ENCODE measurements at places on chromosomes 1 and 21.
A peak's percentile ranks its signal among the peaks of the same experiment; 100 is the strongest.

DNA sequence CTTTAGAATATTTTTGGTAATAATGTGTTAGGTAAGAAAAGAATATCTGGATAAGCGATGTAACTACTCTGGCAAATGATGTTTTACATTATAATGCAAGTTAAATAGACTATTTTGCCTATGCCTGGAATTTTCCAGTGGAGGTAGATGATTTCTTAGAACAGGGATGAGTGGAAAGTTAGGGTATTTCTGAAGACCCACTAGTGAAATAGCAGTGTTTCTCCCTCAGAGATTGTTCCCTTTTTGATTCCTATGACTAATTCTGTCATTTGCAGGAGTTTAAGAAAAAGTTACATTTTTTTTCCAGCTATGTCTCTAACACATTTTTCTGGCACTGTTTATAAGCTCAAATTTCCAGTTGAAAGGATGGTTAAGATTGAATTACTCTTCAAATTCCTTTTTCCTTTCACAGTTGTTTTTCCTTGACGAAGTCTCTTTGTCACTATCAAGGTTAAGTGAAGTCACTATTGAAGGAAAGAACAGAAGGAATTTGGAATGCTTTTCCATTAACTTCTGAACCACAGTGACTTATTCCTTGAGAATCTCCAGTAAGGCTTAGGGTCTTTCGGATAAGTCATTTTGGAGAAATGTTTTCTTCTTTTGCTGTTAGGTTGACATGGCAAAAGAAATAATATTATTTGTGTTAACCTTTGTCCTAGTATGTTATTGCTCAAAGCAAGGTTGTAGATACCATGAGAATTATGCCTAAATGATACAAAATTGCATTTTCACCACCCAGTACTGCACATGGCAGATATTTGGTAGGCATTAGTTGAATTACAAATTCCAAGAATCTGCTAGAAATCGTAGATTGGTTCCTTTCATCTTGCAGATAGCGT is 42.9 kb upstream of the ZNF326 start:
- DNase-seq: no peak

DNA sequence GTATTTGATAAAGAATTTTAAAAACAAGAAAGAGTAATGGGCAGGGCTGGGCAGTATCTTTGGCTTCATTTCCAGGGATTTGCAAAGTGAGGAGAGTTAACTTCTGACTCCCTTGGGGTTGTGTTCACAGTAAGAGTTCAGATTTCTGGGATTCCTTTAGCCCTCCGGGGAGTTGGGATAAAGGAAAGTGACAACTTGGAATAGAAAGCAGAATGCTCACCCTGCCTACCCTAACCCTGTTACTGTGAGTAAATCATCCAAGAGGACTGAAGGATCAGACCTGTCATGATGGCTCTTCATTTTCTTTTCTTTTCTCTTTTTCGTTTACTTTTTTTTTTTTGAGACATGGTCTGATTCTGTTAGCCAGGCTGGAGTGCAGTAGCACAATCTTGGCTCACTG is 76.1 kb downstream of the CACHD1 start:
- no peak for DNase-seq

DNA sequence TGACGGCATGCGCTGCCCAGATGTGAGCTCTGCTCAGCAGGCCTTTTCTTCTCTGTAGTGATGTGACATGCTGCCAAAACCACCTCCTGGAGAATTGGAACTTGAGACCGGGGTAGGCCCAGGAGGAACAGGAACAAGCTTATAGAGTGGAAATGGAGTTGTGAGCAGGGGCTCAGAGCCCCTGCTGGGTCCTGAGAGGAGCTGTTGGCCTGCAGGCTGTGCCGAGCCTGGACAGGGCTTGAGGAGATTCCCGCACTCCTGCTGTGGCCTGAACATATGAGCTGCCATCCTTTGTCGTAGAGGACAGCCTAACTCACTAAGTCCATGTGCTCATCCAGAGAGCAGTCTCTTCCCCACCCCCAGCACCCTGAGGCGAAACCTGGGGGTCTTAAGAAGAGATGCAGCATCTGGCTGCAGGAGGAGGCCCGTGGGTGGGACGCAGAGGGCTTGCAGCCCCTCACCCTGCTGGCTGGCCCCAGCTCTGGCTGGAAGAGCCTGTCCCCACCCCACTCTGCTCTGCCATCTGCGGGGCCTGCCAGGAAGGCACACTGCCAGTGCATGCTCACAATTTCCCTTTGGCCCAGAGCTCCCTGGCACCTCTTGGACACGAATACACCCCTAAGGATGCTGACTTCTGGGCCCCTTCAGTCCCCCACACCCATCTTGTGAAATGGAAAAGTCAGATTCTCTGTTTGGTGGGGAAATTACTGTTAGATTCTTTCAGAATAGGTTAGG is 42.5 kb downstream of the PTPRF start:
- DNase-seq: no peak

DNA sequence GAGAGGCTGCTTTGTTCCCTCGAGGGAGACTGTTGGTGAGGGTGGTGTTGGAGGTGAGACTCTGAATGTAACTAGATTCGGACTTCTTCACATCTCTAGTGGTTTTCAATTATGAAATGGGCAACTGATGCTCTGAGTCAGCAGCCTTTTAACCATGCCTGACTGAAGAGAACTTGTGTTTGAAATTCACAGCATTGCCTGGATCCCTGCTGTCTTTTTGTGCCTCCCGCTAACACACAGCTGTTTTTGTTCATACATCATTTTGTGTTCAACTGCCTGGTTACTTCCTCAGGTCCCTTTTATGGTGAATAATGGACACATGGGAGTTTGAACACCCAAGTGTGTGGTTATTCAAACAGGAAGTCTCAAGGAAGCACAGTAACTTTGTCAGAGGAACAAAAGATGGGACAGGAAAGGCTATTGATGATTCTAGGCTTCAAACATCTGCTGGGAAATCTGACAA is 16.8 kb downstream of the LAMC1 start:
- no peak for DNase-seq

DNA sequence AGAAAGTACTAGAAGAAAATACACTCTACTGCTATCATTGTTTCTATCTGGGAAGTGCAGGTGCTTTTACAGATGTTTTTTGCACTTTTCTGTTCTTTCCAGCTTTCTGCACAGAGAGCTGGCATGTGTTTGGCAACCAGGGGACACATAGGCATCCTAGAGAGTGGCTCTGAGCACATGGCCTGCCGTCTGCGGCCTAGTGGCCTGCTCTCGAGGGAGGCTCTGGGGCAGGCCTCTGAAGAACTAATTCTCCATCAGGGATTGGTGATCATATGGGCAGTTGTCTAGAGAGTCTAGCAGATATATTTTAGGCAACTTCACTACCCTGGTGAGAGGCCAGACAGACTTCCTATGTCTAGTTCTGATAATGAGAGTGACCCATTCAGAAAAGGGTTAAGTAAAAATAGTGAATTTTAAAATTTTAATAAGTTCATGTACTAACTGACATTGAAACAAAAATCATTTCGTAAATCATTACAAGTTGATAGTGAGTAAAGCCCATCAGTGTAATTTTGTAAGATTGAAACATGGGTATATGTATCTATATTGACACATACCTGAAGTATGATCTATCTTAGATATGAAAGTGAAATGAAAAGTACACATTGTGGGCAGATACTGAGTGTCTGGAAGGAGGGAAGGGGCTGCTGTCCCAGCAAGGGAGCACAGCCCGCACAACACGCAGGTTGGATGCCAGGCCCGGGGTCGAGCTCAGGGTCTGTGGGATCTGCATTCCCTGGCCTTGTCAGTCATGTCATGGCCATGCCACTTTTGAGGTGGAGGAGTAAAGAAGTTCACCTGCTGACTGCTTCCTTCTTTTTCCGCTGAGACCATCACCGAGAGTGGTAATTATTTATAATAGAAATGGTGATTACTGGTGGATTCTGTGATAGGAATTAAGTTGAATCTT is 79.8 kb downstream of the PCBP3 start:
- no peak for DNase-seq

GRCh38 chr1:95903060-95903459 is 669.0 kb downstream of the RWDD3 start:
- no peak for DNase-seq

GRCh38 chr1:198630863-198631262 is 8.0 kb upstream of the PTPRC start:
- DNase-seq: no peak

- DNase-seq: peak; percentile 92
Observed at GRCh38 chr1:162847839-162848453, 13.0 kb downstream of the CCDC190 start.

GRCh38 chr1:41484402-41485241 is at the start of gene EDN2:
TSS of gene EDN2 (minus strand) at chr1:41484683. CDS start at chr1:41484601, 82 bp downstream.
- no peak for DNase-seq

DNA sequence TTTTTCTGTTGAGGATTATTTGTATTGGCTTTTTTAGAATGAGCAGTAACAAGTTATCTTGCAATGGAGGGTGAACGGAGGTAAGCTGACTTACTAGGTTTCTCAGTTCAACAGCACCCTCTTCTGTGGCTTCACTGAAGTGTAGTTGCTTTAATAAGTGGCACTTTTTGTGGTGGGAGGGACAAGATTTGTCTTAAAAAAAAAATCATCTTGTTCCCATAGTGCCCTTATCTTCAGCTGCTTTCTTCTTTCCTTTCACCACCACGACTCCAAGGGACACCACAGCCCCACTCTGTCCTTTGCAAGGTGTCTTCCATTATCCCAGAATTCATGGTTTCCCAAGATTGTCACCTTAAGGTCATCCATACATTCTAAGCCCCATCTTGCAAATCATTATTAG is 92.9 kb downstream of the PIGK start:
- DNase-seq: peak; percentile 15

DNA sequence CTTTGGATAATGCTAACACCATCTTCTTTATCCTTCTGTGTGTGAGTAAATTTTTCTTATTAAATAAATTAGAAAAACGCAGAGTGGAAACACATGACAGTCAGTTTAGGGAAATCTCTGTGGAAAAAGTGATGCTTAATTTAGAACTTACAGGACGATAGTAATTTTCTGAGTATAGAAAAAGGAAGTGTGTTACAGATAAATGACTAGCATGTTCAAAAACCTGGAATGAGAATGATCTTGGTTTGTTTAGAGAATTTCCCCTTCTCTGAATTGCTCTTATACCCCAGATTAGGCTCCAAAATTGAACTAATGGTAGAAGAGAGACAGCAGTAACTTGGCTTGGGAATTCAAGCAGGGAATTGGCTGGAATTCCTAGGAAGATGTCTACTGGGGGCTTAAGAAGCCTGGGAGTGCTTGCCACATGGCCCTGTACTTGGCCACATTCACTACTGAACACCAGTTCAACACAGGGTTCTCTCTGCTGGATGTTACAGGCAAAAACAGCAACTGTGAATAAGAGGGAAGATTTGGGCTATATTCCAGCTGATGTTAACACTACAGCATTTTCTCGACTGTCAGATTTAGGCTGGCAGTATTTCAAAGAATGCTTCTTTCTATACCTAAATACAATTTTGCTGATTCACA is 1004.2 kb downstream of the TTLL7 start:
- no peak for DNase-seq

GRCh38 chr1:116318897-116319296 is 54.1 kb upstream of the ATP1A1 start:
- no peak for DNase-seq

- no peak for DNase-seq
Observed at GRCh38 chr1:117110774-117111173, 10.8 kb downstream of the TRIM45 start.

DNA sequence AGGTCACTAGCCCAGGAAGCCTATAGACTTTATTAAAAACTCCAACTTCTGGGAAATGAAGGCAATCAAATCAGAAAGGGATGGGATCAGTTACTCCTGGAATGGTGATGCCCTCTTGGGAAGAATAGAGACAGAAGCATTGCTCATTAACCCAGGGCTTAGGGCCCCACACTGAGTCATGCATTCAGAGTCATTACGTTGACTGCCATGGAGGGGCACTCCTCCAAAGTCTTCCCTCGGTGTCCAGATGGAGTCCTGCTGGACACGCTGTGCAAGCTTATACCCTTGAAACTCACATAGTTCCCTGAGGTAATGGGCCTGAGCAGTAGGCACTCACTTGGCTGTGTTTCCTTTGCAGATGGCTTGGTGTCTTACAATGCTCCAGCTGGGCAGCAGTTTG is 35.2 kb upstream of the HSD17B7 start:
- DNase-seq: no peak

DNA sequence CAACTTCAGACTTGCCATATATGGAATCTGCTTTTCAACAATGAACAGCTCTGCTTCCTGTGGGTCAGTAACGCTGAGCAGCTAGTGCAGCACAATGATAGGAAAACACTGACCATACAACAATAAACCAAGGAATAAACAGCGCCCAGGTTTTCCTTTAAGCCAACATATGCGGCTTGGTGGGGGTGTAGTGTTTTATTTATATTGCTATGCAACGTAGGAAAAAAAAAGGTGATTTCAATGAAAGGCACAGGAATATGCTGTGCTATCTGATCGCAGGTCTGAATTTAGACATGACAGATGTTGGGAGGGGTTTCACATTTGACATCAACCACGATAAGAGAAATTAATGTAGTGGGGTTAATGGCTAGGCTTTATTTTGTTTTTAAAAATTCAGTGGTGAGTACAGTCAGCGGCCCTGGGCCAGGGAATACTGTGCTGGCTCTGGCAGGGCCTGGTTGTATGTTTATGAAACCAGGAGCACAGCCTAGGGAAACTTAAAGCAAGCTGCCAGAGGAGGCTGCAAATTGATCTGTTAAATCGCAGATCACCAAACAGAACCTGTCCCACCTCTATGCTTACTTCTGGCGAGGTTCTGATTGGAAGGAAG is 4.3 kb downstream of the TSPAN2 start:
- DNase-seq: no peak

- no peak for DNase-seq
Observed at GRCh38 chr1:53495633-53496345, 36.6 kb downstream of the DMRTB1 start.

GRCh38 chr1:42317308-42317707 is 17.7 kb downstream of the FOXJ3 start:
- DNase-seq: no peak

GRCh38 chr1:91830242-91831131 is 55.5 kb downstream of the TGFBR3 start:
- no peak for DNase-seq

DNA sequence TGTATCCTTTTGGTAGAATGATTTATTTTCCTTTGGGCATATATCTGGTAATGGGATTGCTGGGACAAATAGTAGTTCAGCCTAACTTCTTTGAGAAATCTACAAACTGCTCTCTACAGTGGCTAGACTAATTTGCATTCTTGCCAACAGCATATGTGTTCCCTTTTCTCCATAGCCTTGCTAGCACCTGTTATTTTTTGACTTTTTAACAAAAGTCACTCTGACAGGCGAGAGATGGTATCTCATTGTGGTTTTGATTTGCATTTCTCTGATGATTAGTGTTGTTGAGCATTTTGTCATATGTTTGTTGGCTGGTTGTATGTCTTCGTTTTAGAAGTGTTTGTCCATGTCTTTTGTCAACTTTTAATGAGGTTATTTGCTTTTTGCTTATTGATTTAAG is 99.8 kb downstream of the UCK2 start:
- DNase-seq: no peak

DNA sequence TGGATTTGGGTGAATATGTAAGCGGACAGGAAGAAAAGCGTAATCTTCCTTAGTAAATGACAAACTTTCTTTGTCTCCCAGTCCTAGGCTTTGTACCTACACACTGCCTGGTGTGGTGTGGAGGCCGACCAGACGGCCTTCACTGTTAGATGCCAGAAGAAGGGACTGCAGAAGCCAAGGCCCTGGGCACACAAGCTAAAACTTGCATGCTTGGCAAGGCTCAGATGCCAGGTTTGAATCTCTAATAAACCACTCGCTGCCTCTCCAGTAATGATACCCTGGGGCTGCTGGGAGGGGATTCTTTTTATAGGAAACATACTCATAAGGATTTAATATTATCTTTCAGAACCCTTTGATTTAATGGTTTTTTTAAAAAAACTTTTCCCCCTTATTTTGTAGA is 263.8 kb downstream of the PTPRC start:
- DNase-seq: no peak

GRCh38 chr1:218677026-218677425 is 331.9 kb downstream of the TGFB2 start:
- DNase-seq: no peak

All from anterior cingulate cortex (tissue), 58 donors.